Cardiac muscle cell (in vitro differentiated cells and primary cell): ENCODE measurements at places on chromosomes 13 and 19.

GRCh38 chr19:51470966-51471365 lies 7.4 kb upstream of the CEACAM18 start:
- DNase-seq = peak; percentile 50

DNA sequence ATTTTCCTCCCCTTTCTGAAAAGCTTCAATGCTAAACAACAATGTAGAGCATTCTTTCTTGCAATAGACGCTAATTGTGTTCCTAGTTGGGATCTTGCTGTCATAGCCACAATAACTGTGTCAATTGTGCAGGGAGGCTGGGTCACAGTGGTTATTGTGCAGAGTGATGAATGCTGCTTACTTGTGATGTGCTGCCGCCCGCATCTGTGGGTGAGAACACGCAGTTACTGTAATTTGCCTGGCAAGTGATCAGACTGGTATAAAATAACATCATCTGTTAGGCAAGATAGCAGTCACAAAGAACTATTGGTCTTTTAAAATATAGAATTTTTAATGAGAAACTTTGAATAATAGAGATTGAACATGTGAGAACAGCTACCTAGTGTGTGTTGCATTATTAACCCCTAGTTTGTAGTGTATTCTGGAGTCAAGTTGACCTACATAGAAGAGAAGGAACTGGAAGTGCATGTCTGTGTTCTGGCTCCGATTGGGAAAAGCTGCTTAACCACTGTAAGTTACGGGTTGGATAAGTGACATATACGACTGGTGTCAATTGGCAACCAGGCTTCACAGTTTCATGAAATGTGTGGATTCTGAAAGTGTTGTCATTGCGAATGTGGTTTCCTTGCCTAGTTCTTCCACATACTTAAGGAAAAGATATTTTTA lies 43.6 kb downstream of the SLAIN1 start:
- DNase-seq = no peak

DNA sequence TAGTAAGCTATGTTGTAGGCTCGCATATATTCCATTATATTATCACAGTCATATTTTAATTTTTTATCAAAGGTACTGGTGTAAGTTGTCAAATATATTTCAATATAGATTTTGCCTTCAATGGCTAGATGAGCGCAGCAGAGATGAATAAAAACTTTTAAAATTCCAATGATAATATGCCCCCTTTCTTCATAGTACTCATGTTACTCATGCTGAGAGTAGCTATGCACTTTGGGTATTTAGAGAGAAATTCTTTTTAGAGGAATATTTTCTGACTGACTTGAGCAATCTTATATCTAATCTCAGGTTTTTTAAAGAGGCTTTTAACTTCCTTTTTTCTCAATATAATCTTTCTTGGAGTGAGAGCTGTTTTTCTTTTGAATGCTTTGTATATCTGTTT lies 11.4 kb downstream of the ZNF254 start:
- no peak for DNase-seq

GRCh38 chr19:50328224-50328872 lies 829 bp downstream of the KCNC3 start:
- DNase-seq = no peak

DNA sequence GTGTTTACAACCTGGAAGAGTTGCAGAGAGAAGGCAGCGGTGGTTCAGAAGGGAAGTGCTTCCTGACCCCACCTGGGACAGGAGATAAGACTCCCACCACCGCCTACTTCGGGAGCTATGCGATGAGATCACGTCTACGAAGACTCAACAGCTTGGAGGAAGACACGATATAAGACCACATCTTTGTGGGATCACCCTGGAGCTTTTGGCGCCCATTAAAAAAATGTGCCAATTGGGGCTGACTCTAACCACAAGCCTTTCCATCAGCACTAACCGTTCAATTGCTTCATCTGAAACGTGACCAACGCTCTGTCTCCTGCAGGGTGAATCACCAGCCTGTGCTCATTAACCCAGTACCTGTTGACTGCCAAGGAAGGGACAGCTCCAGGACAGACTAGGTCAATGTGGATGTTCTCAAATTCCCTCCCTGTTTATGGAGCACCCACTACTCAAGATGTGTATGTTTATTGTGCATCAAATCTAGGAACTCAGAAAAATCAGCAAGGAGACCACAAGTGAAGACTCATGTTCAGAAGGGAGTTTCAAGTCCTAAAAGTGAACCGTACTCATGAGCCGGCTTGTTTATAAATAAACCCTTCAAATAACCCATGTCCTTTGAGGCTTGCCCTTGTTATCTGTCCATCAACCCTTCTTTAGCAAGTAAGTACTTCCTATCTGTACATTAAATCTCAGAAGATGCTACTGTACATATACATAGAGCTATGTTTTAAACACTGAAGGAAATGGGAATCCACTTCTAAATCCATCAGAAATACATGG lies 67.5 kb downstream of the LATS2 start:
- no peak for DNase-seq
